CD4-positive, alpha-beta memory T cell (primary cell): ENCODE measurements at places on chromosomes 4 and X. TPM values are rescaled to one million over a fixed set of nuclear protein-coding genes. Genes with fewer than 3 reads are reported as not detected.

GRCh38 chr4:36325926-36326325 lies 44.5 kb downstream of the DTHD1 start:
- DNase-seq: no peak

GAGE1 gene
- polyA plus RNA-seq: not detected

TIGD4 gene
- not detected for polyA plus RNA-seq

- no peak for DNase-seq
Observed at GRCh38 chrX:47321823-47322371, 48.5 kb upstream of the ZNF157 start.

MAGEB17 gene
- polyA plus RNA-seq: not detected

DNA sequence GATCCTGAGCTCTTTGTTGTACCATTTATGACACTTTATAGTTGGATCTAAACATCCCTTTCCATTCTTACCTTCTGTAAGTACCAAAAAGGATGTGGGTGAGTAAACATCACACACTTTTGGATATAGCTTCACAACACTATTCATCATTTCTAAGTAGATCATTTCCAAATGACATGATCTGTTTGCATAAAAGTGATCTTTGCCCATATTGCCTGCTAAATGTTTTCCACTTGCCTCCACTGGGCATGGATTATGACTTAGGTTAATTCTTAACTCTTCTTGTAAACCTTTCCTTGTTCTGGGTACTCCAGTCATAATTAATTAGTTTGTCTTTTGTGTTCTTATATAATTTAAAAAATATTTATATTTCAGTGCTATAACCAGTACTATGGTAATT lies 244.9 kb upstream of the AGA start:
- DNase-seq: no peak

DNA sequence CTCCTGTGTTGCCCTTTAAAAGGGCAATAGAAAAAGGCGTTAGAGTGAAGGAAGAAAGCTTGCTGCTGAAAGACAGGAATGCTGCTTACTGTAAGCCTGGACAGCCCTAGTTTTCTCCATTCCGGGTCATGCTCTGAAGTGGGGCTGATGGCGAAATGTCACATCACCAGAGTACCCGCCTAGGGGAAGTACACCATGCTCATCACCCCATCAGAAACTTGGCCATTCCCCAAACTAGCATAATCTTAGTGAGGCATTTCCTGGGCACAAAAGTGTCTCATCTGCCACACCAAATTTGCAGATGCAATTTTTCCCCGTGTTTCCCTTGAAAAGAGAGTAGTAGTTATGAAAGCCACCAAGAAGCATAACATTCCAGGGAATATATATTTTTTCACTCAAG lies 47.8 kb upstream of the CAMK2D start:
- DNase-seq: no peak

DNA sequence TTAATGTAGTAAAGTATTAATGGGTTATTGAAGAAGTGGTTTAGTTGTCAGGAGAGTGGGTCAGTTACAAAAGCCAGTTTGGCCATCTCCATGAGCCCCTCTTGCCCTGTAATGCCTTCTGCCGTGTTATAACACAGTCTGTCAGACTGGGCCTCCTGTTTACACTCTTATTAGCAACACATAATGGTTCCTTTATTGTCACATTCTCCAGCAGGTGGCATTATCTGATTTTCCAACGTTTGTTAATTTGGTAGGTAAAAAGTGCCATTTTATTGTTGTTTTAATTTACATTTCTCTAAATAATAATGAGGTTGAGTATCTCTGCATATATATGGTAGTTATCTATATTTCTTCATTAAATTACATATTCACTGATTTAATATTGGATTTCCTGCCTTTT lies 560.8 kb downstream of the FGF13 start:
- no peak for DNase-seq

DNA sequence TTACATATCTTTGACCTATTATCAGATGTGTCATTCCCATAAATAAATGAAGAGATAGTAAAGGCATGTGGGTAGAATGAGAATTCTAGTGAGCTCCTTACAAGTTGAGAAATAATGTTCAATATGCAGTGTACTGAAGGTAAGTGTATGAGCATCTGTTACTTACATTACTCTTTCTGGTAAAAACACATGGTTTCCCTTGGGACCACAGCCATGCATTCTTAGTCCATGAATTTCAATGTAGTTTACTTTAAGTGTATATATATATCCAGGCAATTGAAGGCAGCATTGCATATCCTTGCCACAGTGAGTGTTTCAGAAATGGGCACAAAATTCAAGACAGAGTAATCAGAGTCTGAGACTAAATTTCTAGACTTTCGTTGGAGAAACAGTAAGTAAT lies 277.2 kb downstream of the CXXC4 start:
- no peak for DNase-seq

- no peak for DNase-seq
Observed at GRCh38 chr4:139635966-139636365, 29.7 kb upstream of the MGST2 start.

- no peak for DNase-seq
Observed at GRCh38 chrX:109632906-109633504, 8.0 kb upstream of the KCNE5 start.

GASK1B gene
- not detected for polyA plus RNA-seq

DNA sequence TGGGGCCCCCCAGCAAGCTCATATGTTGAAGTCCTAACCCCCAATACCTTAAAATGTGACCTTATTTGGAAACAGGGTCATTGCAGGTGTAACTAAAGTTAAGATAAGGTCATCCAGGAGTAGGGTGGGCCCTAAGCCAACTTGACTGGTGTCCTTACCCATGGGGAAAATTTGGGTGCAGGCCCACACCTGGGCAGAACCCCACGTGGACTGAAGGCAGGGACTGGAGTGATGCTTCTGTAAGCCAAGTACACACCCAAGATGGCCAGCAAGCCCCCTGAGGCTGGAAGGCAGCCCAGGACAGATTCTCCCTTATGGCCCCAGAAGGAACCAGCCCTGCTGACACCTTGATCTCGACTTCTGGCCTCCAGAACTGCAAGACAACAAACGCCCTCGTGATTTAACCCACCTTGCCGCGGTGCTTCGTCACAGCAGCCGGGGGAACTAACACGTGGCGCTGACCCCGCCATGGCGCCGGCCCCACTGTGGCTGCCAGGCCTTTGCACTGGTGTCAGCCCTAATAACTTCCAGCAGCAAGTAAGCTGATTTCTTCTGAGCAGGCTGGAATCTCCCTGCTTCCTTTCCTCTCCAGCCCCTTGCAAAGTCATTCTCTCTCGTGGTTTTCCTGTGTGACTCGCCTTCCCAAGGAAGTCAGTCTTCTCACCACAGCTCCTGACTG lies 23.2 kb upstream of the MXD4 start:
- DNase-seq: no peak

GRCh38 chr4:140617499-140618248 lies 48.9 kb upstream of the UCP1 start:
- no peak for DNase-seq

DNA sequence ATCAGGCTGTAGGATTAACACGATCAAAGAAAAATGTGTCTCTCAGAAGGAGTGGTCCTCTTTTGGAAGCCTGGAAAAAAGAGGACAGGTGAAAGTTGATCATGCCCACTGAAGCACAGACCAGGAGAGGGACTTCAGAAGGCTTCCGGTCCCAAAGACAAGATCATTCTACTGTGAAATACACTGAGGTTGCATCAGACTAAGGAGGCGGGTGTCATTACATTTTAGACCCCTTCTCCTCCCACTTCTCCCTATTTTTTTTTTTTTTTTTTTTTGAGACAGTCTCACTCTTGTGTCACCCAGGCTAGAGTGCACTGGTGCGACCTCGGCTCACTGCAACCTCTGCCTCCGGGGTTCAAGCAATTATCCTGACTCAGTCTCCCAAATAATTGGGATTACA lies 67.5 kb downstream of the RBM47 start:
- DNase-seq: no peak

C4orf50 gene
- 0.02 TPM for polyA plus RNA-seq

DNA sequence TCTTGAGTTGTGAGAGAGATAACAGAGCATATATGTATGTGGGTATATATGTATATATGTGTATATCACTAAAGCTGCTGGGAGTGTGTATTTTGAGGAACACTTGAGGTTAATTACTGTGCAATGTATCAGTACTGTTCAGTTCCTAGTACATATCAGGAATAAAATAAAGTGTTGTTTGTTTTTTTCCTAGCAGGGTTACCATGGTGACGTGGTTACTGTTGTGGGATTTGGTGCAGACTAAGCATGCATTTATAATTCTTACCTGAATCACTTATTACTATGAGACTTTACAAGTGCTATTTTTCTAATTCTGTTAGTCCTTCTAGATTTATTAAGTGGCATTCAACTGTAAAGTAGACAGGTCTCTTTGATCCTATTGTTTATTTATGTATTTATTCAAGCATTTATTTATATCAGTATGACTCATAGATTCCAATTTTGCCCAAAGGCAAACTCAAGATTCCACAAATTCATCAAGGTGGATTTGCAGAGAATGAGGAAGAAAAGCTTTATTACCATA lies 26.9 kb upstream of the BEX4 start:
- DNase-seq: no peak

- no peak for DNase-seq
Observed at GRCh38 chr4:4599481-4600275, 57.8 kb upstream of the STX18 start.

FRG2 gene
- polyA plus RNA-seq: not detected
